ENCODE measurements at places on chromosomes 2 and 18.
A peak's percentile ranks its signal among the peaks of the same experiment; 100 is the strongest.

DNA sequence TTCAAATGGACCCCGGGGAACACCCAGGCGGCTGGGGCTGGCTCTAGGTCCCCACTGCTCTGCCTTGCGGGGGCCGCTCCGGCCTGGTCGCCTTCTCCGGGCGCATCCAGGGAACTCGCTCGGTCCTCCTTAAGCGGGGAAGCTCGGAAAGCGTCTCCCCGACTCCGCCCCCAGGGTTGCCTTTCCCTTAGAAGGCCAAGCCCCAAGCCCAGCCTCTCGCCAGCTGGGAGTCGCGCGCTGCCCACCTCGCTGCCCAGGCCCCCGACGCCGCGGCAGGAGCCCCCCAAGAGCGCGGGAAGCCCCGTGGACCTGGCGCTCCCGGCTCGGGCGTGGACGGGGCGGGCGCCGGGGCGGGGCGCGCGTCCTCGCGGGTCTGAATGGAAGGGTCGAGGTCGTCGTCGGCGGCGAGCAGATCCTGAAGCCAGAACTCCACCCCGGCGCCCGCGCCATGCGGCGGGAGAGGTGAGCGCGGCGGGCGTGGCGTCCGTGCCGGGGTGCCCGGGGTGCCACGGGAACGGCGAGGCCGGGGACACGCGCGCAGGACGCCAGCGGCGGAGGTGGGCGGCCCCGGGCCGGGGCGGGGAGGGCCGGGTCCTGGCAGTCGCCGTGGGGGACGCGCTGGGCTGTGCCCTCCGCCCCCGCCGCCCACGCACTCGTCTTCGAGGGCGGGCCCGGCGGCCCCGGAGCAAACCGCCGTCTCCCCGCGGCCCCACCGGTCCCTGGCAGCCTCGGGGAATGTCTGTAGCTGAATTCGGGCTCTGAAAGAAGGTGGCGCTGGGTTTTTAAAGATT, at the start of gene BOK:
TSS of gene BOK (plus strand) at position 214 of the 791 bp plus-strand sequence. CDS start 739 bp downstream, outside the sequence.
- DNase-seq: peak; percentile 44

DNA sequence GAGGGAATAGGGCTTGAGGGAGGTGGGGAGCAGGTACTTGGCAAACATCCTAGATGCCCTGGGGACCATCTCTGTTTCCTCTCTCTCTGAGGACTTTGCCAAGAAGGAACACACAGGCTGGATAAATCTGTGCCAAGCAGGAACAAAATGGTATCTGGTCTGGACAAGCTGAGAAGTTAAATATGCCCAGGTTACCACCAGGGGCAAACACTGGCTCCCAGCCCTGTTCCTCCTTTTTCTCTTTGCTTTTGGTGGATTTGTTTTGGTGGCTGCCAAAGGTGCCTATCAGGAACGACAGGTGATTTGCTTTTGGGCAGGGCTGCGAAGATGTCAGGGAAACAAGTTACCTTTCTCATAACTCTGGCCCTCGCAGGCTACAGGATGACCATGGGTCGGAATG, 227.5 kb upstream of the SMAD2 start:
- DNase-seq: no peak

DNA sequence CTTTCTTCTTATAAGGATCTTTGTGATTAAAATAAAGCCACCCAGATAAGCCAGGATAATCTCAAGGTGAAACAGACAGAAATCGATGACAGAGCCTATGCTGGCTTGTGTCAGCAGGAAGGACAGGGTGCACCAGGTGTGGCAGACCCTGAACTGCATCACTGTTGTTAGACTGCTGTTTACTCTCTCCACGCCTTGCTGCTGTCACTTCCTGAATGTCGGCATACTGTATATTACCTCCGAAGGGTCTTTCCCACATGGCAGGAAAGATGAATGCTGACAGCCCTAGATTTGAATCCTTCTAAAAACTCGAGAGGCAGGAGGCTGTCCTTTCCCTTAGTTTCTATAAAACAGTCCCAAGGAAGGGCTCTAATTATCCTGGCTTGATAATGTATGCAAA, 18.9 kb upstream of the TMEM163 start:
- DNase-seq: no peak

DNA sequence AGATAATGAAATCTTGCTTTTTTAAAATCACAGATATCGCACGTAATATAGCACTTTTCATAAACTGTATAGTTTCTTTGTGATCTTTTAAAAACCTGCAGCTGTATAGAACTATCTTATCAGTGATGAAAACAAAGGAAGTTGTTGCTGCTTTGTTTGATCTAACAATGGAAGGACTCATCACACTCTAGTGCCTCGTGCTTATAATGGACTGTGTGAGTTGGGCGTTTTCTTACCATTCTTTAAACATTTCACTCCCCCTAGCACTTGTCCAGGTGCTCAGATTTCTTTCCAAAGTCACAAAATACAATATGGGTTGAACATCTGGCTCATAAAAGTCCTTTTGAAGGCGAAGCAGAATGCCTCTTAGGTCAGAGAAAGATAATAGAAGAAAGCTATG, 94.8 kb upstream of the SPATS2L start:
- no peak for DNase-seq

DNA sequence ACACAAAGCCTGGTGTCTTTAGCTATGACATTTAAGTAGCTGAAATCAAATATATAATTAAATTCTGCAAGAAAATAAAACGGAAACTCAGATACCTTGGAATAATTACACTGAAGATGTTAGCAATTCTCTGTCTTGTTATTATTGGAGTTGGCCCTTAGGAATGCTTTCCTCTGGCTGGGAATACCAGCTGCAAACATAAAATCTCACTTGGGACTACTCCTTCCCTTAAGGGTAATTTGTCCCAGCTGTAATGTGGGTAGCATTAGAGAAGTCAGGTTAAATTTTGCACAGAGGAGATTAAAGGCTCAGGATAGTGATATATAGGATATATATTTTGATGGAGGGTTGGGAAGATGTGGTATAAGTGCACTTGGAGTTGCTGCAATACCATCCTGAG, 37.3 kb upstream of the GRP start:
- DNase-seq: no peak

GRCh38 chr18:27780061-27780745, 396.7 kb downstream of the CDH2 start:
- DNase-seq: no peak

DNA sequence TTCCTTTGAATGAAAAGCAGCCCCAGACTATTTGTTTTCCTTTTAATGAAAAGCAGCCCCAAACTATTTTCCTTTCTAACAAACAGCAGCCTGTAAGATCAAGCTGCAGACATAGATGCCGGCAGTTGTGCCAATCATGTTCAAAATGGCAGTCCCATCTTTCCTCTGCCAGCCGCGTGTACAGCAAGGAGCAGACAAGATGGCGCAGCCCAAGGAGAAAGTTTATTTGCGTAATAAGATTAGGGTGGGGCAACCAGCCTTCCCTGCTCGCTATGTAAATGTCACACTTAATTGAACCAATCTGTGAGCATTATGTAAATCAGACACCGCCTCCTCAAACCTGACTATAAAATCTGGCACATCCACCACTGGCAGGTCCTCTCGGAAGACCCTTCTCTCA, 226.0 kb downstream of the TGIF1 start:
- DNase-seq: no peak

- DNase-seq: no peak
These were observed 59.9 kb upstream of the TMEM87B start for GRCh38 chr2:111995148-111995547.

GRCh38 chr2:127590386-127591190, 55.1 kb downstream of the MYO7B start:
- no peak for DNase-seq

DNA sequence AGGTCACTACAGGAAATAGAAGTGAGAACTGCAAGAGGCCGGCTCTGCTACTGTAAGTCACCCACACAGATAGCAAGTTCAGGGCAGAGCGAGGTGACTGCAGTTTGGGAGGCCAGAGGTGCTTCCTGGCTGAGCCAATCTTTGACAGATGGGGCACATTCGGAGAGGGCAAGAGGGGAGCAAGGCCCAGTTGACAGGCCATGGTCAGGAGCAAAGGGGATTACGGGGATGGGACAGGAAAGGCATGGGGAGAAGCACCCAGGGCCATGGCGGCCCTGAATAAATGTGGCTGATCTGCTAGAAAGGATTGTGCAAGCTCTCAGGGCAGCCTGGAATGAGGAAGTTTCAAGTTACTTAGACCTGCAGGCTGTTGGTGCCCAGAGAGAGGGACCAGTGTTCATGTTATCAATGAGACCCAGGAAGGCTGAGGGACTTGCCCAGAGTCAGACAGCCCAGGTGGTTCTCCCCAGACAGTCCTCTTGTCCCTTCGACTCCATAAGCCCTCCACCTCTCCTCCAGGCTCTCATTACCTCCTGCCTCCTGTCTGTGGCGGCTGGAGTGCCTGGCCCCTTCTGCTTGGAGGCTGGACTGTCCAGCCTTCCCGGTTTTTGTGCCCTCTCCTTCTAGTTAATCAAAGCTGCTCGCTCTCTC, 123.3 kb downstream of the CTIF start:
- peak; percentile 58 for DNase-seq

DNA sequence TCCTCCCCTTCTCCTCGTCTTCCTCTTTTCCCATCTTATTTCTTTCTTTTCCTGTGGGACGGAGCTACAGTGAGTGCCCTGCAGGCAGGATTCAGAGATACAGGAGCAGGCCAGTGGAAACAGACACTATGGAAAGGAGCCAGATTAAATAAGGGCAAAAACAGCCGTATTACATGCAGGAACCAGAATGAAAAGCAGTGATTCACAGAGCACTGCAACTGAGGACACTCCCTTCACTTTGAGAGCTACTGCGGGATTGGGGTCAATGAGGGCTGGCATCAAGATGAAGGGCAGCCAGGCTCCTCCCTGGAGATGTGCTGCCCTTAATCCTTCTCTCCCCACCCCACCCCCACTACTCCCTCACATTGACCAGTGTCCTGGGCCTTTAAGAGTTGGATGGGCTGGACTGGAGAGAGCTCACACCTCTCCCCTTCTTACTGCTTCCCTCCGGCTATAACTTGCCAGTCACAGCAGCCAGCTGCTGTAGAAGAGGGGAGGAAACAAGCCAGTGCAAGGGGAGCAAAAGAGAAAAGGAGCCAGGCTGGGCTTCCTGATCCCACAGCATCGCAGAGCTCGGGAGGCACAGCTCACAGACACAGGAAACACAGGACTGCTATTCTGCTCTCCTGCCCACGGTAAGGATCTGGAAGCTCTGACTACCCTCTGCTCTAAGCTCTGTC, at the start of gene PLCD4:
TSS of gene PLCD4 (plus strand) at position 464 of the 680 bp plus-strand sequence. CDS start 7,841 bp downstream, outside the sequence.
- no peak for DNase-seq

GRCh38 chr2:150046211-150046610, 441.3 kb downstream of the RND3 start:
- DNase-seq: no peak

GRCh38 chr2:124121106-124121505, 96.0 kb downstream of the CNTNAP5 start:
- DNase-seq: no peak

DNA sequence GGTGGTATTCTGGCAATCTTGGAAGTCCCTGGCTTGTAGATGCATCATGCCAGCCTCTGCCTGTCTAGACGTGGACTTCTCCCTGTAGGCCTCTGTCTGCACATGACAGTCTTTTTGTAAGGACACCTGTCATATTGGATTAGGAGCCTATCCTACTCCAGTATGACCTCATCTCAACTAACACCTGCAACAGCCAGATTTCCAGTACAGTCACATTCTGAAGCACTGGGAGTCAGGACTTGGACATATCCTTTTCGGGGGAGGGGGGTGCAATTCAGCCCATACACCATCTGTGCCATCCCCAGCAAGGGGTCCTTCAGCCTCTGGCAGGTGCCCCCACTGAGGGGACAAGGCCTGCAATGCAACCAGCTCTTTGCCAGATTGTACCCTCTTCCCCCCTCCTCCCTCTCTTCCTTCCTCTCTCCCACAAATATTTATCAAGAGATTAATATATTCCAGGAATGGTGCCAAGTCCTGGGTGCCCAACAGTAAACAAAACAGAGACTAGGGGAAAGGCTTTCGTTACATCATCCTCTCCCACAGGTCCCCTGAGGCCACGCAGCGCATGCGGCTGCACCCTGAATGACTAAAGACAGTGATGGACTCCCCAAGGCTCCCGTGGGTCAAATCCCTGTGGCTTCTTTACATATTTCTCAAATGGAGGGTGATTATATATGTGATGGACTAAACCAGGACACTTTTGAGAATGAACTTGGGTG, 20.5 kb upstream of the MYCN start:
- no peak for DNase-seq

DNA sequence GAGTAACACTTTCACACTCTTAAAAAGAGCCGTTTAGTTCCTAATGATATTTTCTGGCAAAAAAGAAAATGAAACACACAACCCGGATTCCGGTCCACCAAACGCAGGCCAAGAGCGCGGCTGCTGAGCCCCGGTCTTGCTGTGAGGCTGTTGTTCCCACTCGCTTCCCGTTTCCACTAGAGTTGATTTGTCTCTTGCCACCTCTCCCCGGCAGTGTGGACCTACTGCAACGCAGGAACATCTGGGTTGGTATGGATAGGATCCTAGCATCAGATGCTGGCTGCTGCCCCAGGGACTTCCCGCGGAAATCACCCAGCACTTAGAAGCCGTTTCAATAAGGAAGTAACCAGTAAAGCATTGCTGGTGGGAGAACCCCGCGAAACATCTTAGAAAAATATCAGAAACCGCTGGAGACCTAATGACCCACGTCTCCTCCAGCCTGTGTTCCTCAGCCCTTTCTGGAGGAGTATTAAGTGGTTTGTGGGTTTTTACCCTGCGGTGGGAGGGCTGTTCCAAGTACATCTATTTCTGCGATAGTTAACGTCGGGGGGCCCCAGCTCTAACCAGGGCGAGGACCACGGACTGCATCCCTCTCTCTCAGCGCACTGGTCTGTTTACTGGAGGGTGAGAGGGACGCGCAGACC, 939 bp downstream of the DOCK10 start:
- peak; percentile 99 for DNase-seq

DNA sequence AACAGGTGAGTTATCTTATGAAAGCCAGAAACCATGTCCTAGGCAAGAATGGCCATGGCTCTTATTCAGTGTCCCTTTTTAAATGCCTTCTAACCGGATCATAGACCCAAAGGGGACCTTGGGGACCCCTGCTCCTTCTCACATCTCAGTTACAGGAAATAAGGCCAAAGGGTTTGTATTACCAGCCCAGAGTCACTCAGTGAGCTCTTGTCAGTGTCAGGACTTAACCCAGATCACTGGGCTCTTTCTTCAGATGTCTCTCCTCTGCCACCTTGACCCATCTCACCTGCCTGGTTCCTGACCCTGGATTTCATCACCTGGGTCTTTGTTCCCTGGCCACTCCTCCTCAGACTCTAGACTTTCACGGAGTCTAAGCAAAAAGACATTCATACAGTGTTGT, 556.7 kb downstream of the CMPK2 start:
- no peak for DNase-seq

DNA sequence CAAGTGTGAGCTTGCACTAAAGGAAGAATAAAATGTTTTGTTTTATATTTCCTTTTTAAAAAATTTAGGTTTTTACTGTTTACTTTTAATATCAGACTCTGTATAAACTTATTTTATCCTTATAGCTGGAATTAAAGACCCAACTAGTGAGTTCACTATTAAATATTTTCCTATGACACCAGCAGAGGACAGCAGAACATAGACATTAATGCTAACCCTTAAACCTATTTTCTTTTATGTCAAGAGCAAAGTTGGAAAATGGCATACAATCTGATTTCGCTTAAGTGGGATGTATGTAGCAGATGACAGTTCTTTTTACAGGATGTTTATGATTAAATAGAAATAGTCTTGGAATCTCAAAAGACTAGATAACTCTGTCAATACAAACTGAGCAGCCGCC, 188.2 kb upstream of the XIRP2 start:
- no peak for DNase-seq

All from inflammatory macrophage treated with lipopolysaccharide for 1 hour (primary cell).